HEK293T (cell line): ENCODE measurements at places on chromosomes 6 and 20.

GRCh38 chr6:6927521-6928361 lies 180.0 kb upstream of the RREB1 start:
- DNase-seq: no peak

DNA sequence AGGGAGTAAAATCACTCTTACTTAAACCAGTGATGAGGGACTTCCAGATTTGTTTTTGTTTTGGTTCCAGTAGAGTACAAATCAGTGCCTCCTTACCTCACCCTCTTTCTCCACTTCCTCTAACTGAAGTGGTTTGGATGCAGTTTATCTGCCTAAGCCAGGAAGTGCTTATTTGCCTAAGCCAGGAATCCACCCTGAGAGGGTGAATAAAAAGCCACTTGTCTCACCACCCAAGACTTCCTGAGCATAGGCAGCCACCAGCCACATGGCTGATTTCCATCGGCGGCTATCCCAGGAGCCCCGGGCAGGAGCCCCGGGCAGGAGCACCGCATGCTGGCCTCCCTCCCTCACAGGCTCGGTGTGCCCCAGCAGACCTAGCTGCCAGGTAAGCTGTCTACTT lies 12.0 kb downstream of the LRP11 start:
- DNase-seq: no peak

DNA sequence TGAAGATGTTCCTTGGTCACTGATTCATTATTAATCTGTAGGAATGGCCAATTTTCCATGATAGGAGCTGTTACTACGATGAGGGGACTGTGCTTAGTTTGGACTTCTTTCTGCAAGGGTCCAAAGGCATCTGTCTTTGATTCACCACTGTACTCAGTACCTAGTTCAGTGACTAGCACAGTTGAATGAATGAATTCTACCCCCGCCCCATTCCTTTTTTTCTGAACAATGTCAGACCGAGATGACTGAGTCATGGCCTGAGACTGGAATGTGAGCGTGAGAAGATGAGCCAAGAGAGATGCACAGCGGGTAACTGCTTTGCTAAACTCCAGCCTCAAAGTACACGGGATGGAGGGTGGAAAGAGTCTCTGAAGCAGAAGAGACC lies 419 bp upstream of the SNHG17 start:
- no peak for DNase-seq

- DNase-seq: no peak
Observed at GRCh38 chr6:38027685-38028373, 208.3 kb downstream of the ZFAND3 start.

DNA sequence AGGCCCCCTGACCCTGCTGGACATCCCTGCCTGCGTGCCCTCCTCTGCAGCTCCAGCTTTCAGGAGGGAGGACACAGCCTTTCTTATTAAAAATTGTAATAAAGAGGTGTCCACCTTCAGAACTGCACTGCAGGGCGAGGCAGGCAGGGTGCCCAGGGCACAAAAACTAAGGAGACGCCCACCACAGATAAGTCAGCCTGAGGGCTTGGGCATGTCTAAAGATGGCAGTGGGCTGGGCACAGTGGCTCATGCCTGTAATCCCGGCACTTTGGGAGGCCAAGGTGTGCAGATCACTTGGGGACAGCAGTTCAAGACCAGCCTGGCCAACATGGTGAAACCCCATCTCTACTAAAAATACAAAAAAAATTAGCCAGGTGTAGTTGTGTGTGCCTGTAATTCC lies 7.0 kb upstream of the C20orf144 start:
- DNase-seq: no peak

DNA sequence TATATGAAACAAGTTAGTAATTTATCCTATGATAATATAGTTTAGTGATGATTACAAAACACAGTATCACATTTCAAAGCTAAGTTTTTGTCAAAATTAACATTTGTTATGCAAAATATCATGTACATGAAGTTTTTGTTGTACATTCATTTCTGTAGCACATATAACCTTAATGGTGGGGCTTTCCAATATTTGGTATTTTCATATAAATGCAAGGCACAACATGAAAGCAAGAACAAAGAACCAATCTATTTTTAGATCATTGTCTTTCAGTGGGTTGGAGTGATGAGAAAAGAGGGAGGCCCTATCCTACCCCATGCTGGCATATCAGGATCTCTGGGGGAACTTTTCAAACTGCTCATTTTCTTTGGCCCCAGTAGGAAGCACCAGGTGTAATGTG lies 53.4 kb downstream of the FAM83B start:
- DNase-seq: no peak

DNA sequence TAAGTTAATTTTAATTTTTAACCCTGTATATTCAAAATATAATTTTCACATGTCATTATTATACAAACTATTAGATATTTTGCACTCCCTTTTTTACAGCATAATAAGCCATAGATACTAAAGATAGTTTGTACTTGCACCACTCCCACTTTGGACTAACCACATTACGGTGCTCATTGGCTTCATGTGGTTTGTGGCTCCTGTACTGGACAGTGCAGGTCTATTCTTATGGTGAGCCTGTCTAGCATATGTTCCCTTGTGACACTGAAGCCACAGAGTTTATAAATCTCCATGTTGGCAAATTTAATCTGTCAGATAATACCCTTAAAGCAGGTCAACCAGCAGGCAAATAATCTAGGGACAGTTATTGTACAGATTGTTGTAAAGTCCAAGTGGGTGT lies 354.4 kb upstream of the KCNQ5 start:
- DNase-seq: no peak

GRCh38 chr20:25547063-25547462 lies 38.3 kb downstream of the NINL start:
- DNase-seq: no peak

- no peak for DNase-seq
Observed at GRCh38 chr6:165704045-165704748, 41.2 kb upstream of the PDE10A start.

- no peak for DNase-seq
Observed at GRCh38 chr6:118354641-118355040, 193.5 kb upstream of the PLN start.

- DNase-seq: no peak
Observed at GRCh38 chr20:3785240-3786125, 1.1 kb downstream of the CENPB start.

DNA sequence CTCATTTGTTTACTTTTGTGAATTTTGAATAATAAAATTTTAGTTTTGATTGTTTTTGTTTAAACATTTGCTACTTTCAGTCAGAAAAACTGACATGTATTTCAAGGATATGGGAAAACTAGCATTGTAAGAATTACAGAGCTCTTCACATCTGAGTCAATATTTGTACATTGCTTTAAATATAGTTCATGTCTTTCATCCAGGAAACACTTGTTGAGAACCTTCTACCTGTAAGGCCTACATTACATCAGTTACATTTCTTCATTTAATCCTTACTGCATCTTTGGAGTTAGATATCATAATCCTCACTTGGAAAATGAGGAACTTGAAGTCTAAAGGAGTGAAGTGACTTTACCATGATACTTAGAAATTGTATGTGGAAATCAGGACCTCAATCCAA lies 242.9 kb downstream of the KCNQ5 start:
- no peak for DNase-seq
